Bronchus fibroblast of lung (primary cell): ENCODE measurements at places on chromosomes 13 and 19. TPM values are rescaled to one million over a fixed set of nuclear protein-coding genes. Genes with fewer than 3 reads are reported as not detected.

The CBY2 gene
- total RNA-seq = not detected in 2 replicates

The MUC16 gene
- total RNA-seq = not detected in 2 replicates

The LILRA2 gene
- not detected in 2 replicates for total RNA-seq

The UTP14C gene
- 5.8 and 8.1 TPM in 2 replicates for total RNA-seq

The MEDAG gene
- total RNA-seq = 3.4 and 3.9 TPM in 2 replicates

The KASH5 gene
- not detected in 2 replicates for total RNA-seq

The TUBB4A gene
- total RNA-seq = not detected in 2 replicates

The OR7D2 gene
- total RNA-seq = not detected in 2 replicates

The MATK gene
- total RNA-seq = not detected in 2 replicates

The ZNF99 gene
- total RNA-seq = not detected in 2 replicates

The C2CD4C gene
- total RNA-seq = 0.15 TPM in 1 of 2 replicates, not detected in the other

The ZNF30 gene
- 1.7 and 1.8 TPM in 2 replicates for total RNA-seq

The ZSCAN4 gene
- total RNA-seq = not detected in 2 replicates

The FCAR gene
- not detected in 2 replicates for total RNA-seq

The CD33 gene
- not detected in 2 replicates for total RNA-seq

The KLK3 gene
- total RNA-seq = not detected in 2 replicates

The NUP62 gene
- 57.1 and 57.3 TPM in 2 replicates for total RNA-seq

The CYP4F22 gene
- total RNA-seq = not detected in 2 replicates

The ZNF491 gene
- total RNA-seq = 0.74 and 1.0 TPM in 2 replicates

The VSTM1 gene
- not detected in 2 replicates for total RNA-seq

The PROSER3 gene
- 8.1 and 8.5 TPM in 2 replicates for total RNA-seq

The SCEL gene
- total RNA-seq = not detected in 2 replicates

The SHISA7 gene
- not detected in 2 replicates for total RNA-seq

The BRSK1 gene
- 4.9 and 5.8 TPM in 2 replicates for total RNA-seq

The OR7C1 gene
- not detected in 2 replicates for total RNA-seq

The HRC gene
- total RNA-seq = not detected in 2 replicates

The ZNF681 gene
- 1.3 and 1.5 TPM in 2 replicates for total RNA-seq

The SHD gene
- total RNA-seq = not detected in 2 replicates

The TMEM59L gene
- total RNA-seq = under 0.01 TPM in 1 of 2 replicates, not detected in the other

The CFAP97D2 gene
- total RNA-seq = not detected in 2 replicates

The NLRP9 gene
- not detected in 2 replicates for total RNA-seq

The APOC1 gene
- total RNA-seq = 15.8 and 15.9 TPM in 2 replicates

The ZNF667 gene
- total RNA-seq = 1.0 and 1.3 TPM in 2 replicates

The SIX5 gene
- total RNA-seq = 12.6 and 15.3 TPM in 2 replicates

The MIA gene
- total RNA-seq = not detected in 2 replicates

The CDC42EP5 gene
- 26.5 and 30.4 TPM in 2 replicates for total RNA-seq

The ZNF69 gene
- 1.8 and 2.7 TPM in 2 replicates for total RNA-seq

The FFAR1 gene
- not detected in 2 replicates for total RNA-seq

The PEAK3 gene
- 0.15 TPM in 1 of 2 replicates, not detected in the other for total RNA-seq

The KIR2DL1 gene
- not detected in 2 replicates for total RNA-seq

The PSPN gene
- total RNA-seq = 0.45 and 0.84 TPM in 2 replicates

The TMEM255B gene
- total RNA-seq = 1.3 and 2.1 TPM in 2 replicates

The GPATCH1 gene
- total RNA-seq = 3.7 TPM in 2 replicates
